Umbilical cord (tissue), 2 donors: ENCODE measurements at places on chromosomes 16 and 17. TPM values are rescaled to one million over a fixed set of nuclear protein-coding genes. Genes with fewer than 3 reads are reported as not detected.

Gene SMTNL2
- total RNA-seq: 11.3 TPM

Gene MRPS34
- 26.5 TPM for total RNA-seq

Gene TEKT5
- not detected for total RNA-seq

Gene NAGS
- 0.48 TPM for total RNA-seq

Gene TBC1D3L
- total RNA-seq: 0.72 TPM

Gene SLC46A1
- 7.7 TPM for total RNA-seq

Gene RNF157
- total RNA-seq: 0.96 TPM

Gene SYT17
- 9.4 TPM for total RNA-seq

Gene FOXC2
- total RNA-seq: 1.2 TPM

Gene SRCIN1
- total RNA-seq: 2.4 TPM

Gene CCDC92B
- total RNA-seq: 0.48 TPM

Gene EFNB3
- total RNA-seq: 1.9 TPM

Gene IL34
- total RNA-seq: 22.6 TPM

Gene UMOD
- total RNA-seq: 2.6 TPM

Gene DNAI2
- not detected for total RNA-seq

Gene SLC52A1
- total RNA-seq: 1.4 TPM

Gene CA7
- not detected for total RNA-seq

Gene LRRC45
- total RNA-seq: 4.6 TPM

Gene DUS2
- 5.8 TPM for total RNA-seq

Gene TVP23A
- total RNA-seq: 4.3 TPM

Gene MRTFB
- total RNA-seq: 31.8 TPM

Gene TBL3
- total RNA-seq: 10.4 TPM

Gene PRRT2
- 7.9 TPM for total RNA-seq

Gene ZC3H7A
- 61.2 TPM for total RNA-seq

Gene LRRC36
- 1.9 TPM for total RNA-seq

Gene ZNF23
- 19.0 TPM for total RNA-seq

Gene ACSM5
- 9.9 TPM for total RNA-seq

Gene EVPL
- 13.7 TPM for total RNA-seq

Gene RPL19
- 1,371 TPM for total RNA-seq

Gene ZMYND15
- not detected for total RNA-seq

Gene FAM171A2
- total RNA-seq: 16.4 TPM

Gene RCVRN
- total RNA-seq: 1.9 TPM

Gene PARD6A
- 1.9 TPM for total RNA-seq

Gene ABCC6
- total RNA-seq: 0.96 TPM

Gene CCL3
- 52.0 TPM for total RNA-seq

Gene NOG
- 2.2 TPM for total RNA-seq

Gene RNF43
- 3.6 TPM for total RNA-seq

Gene SCARF1
- total RNA-seq: 8.4 TPM

Gene CACNG1
- not detected for total RNA-seq

Gene TPPP3
- total RNA-seq: 26.5 TPM

Gene RAMP2
- 0.96 TPM for total RNA-seq

Gene HP
- total RNA-seq: 6.5 TPM

Gene CCL22
- 1.4 TPM for total RNA-seq

Gene NHLRC4
- total RNA-seq: 0.48 TPM

Gene TAC4
- not detected for total RNA-seq

Gene RBFOX1
- 3.1 TPM for total RNA-seq

Gene ATP1B2
- 2.6 TPM for total RNA-seq

Gene DRC3
- 5.1 TPM for total RNA-seq

Gene TSR3
- total RNA-seq: 55.6 TPM

Gene DPEP3
- not detected for total RNA-seq
